ENCODE measurements at places on chromosomes 6 and 20. TPM values are rescaled to one million over a fixed set of nuclear protein-coding genes. Genes with fewer than 3 reads are reported as not detected.

MOG gene
- not detected for total RNA-seq

TAP1 gene
- 126 TPM for total RNA-seq

POFUT1 gene
- total RNA-seq, result 18.1 TPM

OLIG3 gene
- total RNA-seq, result not detected

THBS2 gene
- total RNA-seq, result not detected

- DNase-seq, result no peak
- no peak overlapping the region for H3K4me3 ChIP-seq
- H3K4me1 ChIP-seq, result no peaks in the 10 kb centered on the region
These were observed 60.5 kb upstream of the SLC22A23 start for GRCh38 chr6:3517350-3517749.

DNA sequence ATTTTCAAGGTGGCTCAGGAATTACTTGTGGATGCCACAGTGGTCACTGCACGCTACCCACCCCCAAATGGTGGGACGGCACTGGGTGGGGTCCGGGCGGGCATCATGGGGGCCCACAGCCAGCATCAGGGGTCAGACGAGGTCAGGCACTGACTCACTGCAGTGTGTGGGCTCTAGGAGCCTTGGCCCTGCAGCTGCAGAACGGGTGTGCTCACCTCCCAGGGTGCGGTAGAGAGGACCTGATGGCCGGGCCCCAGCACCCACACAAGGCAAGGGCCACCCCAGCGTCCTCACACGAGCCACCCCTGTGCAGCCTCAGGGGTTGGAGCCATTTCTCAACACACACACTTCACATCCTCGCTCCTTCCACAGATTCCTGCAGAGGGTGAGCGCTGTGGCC is 34.3 kb downstream of the KCNQ2 start:
- H3K27ac ChIP-seq, result no peak overlapping the region
- no peak for DNase-seq
- no peaks in the 10 kb centered on the region for H3K36me3 ChIP-seq
- H3K4me1 ChIP-seq, result peaks cover 18% of the 10 kb centered on the region
- no peak overlapping the region for H3K4me3 ChIP-seq

DNA sequence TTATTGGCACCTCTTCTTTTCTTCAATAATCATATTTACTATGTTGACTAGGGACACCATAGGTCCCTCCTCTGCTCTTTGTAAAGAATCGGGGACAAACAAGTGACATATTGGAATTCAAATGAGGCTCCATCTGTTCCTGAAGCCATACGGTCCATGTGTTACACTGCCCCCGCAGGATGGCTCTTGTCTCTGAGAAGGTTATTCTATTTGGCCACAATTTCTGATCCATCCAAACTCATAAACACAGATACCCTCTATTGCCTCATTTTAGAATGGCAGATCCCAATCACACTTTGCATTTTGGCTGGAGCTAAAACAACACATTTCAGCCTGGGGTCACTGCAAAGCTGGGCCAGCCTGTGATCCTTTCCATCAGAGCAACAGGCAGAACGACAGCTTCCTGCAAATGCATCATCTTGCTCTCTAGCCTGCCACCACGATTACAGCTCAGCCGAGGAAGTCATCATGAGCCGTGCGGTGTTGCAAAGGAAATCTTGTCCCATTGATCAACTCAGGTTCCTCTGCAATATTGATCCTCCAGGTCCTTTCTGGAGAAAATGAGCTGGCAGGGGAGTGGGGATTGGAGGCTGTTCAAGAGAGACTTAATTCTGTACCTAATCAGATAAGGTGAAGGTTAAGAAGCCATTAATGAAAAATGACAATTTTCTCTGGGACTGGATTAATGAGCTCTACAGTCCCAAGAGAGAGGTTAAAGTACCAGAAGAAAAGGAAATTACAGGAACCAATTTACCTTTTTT is 73.1 kb downstream of the AGPAT4 start:
- H3K36me3 ChIP-seq, result no peaks in the 10 kb centered on the region
- no peak overlapping the region for H3K4me3 ChIP-seq
- no peaks in the 10 kb centered on the region for H3K27me3 ChIP-seq
- peaks cover 16% of the 10 kb centered on the region for H3K4me1 ChIP-seq
- no peak overlapping the region for H3K27ac ChIP-seq

GRCh38 chr20:52972965-52973819 is 1.0 kb downstream of the TSHZ2 start:
- H3K4me1 ChIP-seq, result peaks cover 2% of the 10 kb centered on the region
- no peaks in the 10 kb centered on the region for H3K36me3 ChIP-seq
- H3K27ac ChIP-seq, result no peak overlapping the region
- peaks cover 8% of the 10 kb centered on the region for H3K27me3 ChIP-seq

- H3K4me3 ChIP-seq, result no peak overlapping the region
- no peak overlapping the region for H3K27ac ChIP-seq
- H3K36me3 ChIP-seq, result no peaks in the 10 kb centered on the region
- H3K4me1 ChIP-seq, result peaks cover 32% of the 10 kb centered on the region
- H3K27me3 ChIP-seq, result peaks cover 4% of the 10 kb centered on the region
These were observed 285.8 kb upstream of the SUPT3H start for GRCh38 chr6:45663251-45664221.

GRCh38 chr6:35569011-35569461 is 56.3 kb upstream of the TULP1 start:
- H3K27me3 ChIP-seq, result no peaks in the 10 kb centered on the region
- H3K27ac ChIP-seq, result no peak overlapping the region
- no peaks in the 10 kb centered on the region for H3K36me3 ChIP-seq
- H3K4me3 ChIP-seq, result no peak overlapping the region
- no peak for DNase-seq
- H3K4me1 ChIP-seq, result no peaks in the 10 kb centered on the region

GRCh38 chr20:37310951-37311350 is 21.5 kb downstream of the MANBAL start:
- H3K4me1 ChIP-seq, result peaks cover 23% of the 10 kb centered on the region
- H3K4me3 ChIP-seq, result no peak overlapping the region
- H3K27ac ChIP-seq, result no peak overlapping the region
- DNase-seq, result no peak

DNA sequence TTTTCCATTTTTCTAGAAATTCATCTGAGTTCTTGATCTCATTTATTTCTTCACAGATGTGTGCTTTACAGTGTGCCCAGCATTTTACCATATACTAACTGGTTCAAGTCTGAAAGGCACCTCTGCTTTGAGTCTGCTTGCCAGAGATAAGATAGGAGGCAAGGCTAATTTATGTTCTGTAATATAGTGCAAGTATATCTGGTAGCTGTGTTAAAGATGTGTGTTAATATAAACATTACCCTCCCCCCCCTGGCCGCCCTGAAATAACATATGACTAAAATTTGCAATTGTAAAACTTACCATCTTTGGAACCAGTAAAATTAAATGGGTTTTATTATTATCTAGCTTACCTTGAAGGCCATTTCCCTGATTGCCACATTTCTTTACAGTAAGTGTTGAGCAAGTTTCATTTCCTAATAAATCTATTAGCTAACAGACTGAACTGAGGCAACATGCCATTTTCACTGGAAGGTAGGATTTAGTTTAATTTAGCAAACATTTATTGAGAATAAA is 2.7 kb downstream of the FBXO9 start:
- H3K27ac ChIP-seq, result no peak overlapping the region
- no peak overlapping the region for H3K4me3 ChIP-seq
- no peak for DNase-seq

DNA sequence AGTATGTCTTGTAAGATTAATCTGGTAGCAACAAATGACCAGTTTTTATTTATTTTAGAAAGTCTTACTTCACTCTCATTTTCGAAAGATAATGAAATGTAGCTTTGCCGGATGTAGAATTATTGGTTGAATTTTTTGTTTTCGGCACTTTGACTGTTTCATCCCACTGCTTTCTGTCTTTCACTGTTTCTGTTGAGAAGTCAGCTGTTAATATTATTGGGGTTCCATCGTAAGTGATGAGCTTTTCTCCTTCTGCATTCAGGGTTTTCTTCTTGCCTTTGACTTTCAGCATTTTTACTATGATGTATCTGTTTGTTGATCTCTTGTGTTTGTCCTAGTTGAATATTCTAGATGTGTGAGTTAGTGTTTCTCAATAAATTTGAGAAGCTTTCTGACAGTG is 383.4 kb downstream of the PAX1 start:
- no peak overlapping the region for H3K4me3 ChIP-seq
- no peak overlapping the region for H3K27ac ChIP-seq
- no peaks in the 10 kb centered on the region for H3K27me3 ChIP-seq
- DNase-seq, result no peak

DNA sequence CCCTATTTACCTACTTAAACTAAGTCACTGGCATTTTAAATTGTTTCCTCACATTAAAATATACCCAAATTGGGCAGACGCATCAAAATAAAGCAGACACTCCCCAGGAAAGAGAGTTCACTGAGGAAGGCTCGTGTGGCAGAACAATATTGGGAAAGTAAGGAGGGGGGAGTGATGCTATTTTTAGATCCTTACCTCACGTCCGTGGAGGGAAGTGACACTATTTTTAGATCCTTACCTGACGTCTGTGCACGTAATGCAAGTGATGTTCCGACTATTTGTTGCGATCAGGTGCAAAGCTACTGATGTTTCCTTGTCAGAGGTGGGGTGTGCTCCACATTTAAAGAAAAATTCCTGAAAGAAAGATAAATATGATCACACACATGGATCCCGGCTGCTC is 699.2 kb upstream of the AGPAT4 start:
- H3K4me3 ChIP-seq, result no peak overlapping the region
- no peaks in the 10 kb centered on the region for H3K4me1 ChIP-seq
- no peaks in the 10 kb centered on the region for H3K36me3 ChIP-seq
- no peaks in the 10 kb centered on the region for H3K27me3 ChIP-seq

DNA sequence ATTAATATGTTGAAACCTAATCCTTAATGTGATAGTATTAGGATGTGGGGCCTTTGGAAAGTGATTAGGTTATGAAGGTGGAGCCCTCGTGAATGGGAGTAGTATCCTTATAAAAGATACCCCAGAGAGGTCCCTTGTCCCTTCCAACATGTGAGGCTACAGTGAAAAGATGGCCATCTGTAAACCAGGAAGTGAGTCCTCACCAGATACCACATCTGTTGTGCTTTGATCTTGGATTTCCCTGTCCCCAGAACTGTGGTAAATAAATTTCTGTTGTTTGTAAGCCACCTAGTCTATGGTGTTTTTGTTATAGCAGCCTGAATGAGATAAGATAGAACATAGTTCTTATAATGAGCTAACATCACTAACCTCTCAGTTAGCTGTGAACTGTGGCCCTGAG is 16.6 kb upstream of the CALHM6 start:
- peaks cover 16% of the 10 kb centered on the region for H3K4me1 ChIP-seq
- no peak overlapping the region for H3K27ac ChIP-seq
- no peaks in the 10 kb centered on the region for H3K27me3 ChIP-seq
- H3K36me3 ChIP-seq, result no peaks in the 10 kb centered on the region

GRCh38 chr20:43853174-43853803 is 61.4 kb upstream of the TOX2 start:
- no peak for DNase-seq
- no peak overlapping the region for H3K4me3 ChIP-seq
- no peak overlapping the region for H3K27ac ChIP-seq
- H3K27me3 ChIP-seq, result no peaks in the 10 kb centered on the region
- H3K4me1 ChIP-seq, result no peaks in the 10 kb centered on the region

All from B cell (primary cell).